ENCODE measurements at places on chromosomes 5 and 9.

DNA sequence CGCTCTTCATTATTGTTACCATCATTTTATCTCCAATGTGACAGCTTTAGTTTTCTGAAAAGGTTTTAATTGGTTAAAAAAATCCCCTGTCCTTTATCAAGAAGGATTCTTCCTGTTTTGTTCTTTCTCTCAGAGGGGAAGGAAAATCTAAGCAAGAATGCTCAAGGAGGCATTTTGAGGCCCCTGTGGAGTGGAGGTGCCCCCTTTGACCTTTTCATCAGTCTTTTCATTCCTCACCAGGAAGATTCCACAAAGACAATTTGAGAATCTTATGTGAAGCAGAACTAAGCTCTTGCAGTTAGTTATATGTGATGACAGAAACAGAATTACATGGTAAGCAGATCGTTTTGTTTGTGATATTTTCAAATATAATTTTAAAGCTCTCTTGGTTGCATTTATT, 489.6 kb downstream of the MAN2A1 start:
- DNase-seq = no peak

GRCh38 chr5:149747833-149748366, 17.8 kb downstream of the PPARGC1B start:
- DNase-seq = no peak

- no peak for DNase-seq
Observed at GRCh38 chr9:128908372-128908771, 12.4 kb upstream of the PHYHD1 start.

GRCh38 chr9:136886610-136887597, 588 bp downstream of the TRAF2 start:
- no peak for DNase-seq

GRCh38 chr5:61162832-61163567, 732 bp upstream of the SMIM15 start:
- peak; percentile 12 for DNase-seq

GRCh38 chr9:27659571-27659970, 86.3 kb upstream of the C9orf72 start:
- no peak for DNase-seq

- DNase-seq = peak; percentile 62
Observed at GRCh38 chr5:134224888-134225779, 739 bp downstream of the PPP2CA start.

- peak; percentile 71 for DNase-seq
Observed at GRCh38 chr5:39580702-39581453, 156.1 kb upstream of the DAB2 start.

DNA sequence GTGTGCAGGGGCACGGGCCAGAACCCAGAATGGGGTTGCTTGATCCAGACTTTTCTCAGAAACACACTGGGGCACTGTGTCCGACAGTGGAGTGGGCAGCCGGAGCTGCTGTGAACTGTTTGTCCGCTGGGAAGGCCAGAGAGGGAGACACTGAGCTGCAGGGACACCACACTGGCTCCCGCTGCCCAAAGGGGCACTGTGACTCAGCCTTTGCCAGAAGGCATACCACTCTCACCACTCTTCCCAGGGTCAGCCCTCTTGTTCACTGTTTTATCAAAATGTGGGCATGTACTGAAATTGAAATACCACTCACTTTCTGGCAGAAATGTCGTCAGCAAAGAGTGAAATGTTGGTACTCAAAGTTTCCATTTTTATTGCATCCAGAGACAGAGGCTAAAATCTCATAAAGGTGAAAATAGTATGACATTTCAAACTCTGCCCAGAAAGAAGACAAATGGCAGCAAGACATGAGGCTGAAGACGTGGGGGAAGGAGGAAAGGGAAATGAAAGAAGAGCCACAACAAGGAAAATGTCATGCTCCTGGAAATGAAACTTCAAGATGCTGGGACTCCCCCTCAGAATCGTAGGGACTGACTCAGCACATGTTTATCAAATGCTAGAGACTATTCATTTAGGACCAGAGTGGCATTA, 4.5 kb upstream of the IL7R start:
- DNase-seq = no peak

DNA sequence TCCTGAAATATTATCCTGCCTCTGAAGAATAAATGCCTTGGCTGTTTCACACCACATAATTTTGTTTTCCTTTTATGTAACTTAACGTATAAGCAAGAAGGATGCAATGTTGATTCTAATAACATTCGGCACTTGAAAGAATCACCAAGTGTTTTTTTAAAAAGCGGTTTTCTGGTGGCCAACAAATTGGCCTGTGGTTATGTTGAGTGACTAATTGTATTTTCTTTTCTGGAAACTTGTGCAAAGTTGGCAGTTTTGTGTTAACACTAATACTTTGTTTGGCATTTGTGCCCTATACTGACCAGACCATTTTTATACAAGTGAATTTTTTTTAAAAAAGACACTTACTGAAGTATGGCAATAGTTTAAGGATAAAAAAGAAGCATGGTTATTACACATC, 452.7 kb downstream of the BNC2 start:
- no peak for DNase-seq

DNA sequence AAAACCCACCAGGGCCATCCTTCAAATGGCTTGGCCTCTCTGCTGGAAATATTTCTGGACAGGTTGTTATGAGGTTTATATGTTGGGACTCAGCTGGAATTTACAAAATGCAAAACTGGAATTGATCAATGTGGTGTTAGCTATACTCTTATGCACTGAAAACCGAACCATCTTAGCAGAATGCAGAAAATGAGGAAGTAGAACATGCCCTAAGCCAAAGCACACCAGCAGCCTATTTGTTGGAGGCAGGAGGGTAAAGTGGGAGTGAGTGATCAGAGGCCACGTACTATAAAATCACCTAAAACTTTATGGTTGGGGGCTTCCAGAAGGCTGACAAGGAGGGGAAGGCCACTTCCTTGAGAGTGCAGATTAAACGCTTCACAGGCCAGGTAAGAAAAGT, 63.6 kb upstream of the C5orf63 start:
- no peak for DNase-seq

DNA sequence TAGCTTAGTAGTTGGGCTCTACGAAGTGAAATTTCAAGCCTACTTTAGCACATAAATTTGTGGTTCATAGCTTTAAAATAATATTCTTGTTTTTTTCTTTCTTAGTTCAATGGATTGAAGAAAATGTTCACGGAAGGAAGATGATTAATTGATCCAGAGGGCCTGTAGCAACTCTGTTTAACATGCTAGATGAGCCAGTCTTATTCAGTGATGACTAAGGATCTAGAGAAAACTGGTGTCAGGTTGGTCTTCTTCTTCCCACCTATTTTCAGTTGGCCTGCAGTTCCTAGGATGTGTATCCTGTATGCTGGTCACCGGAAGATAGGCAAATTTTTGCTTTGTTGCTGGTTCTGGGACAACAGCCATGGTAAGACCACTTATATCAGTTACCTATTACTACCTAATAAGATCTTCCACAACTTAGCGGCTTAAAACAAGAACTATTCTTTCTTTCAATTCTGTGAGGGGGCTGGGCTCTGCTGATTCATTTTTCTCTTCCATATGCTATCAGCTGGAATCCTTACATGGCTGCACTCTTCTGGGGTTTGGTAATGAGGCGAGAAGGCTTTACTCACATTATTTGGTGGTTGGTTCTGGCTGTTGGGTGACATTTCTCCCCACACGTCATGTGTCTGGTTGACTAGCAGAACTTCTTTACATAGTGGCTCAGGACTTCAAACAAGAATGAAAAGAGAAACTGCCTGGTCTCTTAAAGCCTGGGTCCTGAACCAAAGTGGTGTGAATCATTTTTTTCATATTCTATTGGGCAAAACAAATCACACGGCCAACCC, 182.7 kb upstream of the ACTBL2 start:
- DNase-seq = no peak

GRCh38 chr5:171720086-171720485, 65.5 kb upstream of the SMIM23 start:
- no peak for DNase-seq

DNA sequence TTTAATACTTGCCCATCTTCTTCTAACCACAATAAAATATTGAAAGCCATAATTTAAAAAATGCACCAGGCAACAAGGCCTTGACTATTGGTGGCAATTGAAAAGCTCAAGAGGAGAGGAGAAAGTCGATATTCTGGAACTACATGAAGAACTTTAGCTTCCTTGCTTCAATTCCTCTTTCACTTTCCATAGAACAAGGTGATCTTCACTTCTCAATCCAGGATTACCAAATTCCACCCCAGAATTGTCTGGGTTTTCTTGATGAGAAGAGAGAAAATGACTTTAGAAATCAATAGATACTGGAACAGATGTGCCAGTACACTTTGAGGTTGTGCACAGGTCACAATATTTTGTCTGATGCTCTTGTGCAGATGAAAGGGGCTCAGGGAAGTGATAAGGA, 52.2 kb downstream of the PTCD2 start:
- no peak for DNase-seq

DNA sequence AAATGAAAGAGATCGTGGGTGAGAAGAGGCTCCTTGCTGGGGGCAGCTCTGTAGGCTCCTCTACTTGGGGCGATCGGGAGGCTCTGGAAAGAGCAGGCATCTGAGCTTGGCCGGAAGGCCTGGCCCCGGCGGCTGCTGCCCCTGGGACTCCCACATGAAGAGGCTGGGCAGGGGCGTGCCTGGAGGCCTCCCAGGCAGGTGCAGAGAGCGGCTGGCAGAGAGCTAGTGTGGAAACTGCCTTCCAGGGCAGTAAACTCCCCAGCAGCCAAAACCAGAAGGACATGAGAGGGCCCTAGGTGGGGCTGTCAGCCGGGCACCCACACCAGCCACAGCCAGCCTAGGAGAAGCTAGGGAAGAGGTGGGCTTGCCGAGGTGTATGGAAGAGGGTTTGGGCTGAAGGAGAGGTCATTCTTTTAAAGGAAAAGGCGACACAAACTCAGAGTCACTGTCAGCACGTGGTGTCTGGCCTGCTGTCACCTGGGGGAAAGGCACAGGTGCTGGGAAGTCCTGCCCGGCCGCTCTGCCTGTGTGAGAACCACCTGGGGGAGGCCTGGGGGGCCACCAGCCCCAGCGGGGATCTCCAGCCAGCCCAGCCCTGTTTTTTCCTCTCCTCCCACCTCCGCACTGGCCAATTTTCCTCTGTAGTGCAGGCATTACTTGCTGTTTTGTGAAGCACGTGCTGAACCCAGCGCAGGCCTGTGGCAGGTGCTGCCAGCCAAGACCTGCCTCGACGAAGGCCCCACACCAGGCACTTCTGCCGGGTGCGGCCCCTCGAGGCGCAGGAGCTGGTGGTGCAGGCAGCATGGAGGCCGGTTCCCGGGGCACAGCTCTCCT, 44.8 kb upstream of the EGFL7 start:
- no peak for DNase-seq
